ENCODE measurements at places on chromosomes 7 and 10.

DNA sequence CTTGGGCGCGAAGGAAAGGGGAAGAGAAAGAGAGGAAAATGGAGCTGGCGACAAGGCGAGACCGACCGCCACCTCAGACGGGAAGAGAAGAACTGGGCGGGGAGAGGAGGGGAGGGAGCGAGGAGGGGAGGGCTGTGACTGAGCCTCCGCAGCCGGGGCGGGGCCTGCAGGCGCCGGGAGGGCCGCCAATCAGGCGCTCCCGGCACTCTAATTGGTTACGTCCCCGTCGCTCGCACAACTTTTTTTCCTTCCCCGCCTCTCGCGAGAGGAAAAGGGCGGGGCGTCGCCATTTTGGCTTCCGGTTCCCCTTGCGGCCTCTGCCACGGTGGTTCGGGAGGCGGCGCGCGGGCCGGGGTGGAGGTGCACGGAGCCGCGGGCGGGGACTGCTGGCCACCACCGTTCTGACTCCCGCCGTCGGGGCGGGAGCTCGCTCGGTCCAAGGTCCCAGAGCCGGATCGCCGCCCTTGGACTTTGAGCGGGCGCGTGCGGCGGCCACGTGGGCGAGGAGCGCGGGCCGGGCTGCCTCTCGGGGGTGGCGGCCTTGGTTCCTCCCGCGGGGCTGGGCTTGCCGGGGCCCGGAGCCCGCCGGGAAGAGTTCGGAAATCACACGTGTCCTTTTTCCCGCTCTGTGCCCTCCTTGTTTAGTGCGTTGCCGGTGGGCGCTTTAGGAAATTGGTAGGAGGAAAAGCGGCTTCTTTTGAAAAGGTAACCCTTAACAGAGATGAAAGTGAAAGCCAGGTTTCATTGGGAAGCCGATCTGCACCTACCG lies at the start of gene GDI2:
Gene GDI2 (minus strand): TSS at position 94 of the 769 bp plus-strand sequence. CDS start 176 bp downstream, outside the sequence.
- peak; percentile 94 for DNase-seq

DNA sequence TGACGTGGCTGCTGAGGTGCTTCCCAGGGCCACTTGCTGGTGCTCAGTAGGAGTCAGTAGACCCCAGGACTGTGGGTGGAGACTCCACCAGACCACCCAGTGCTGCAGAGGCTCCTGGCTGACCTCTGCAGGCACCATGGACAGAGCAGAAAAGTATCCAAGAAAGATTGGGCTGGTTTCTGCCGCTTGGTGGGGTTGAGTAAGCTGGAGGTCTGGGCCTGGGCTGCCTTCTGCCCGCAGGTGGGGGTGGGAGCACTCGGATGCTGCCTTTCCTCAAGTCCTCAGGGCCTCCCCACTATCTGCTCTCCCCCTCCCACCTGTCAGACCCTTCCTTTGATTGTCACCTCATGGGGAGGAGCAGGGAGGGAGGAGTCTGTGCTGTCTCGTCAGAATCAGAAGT lies 91.6 kb downstream of the WDR37 start:
- no peak for DNase-seq

GRCh38 chr10:95260909-95261552 lies 29.8 kb downstream of the PDLIM1 start:
- DNase-seq = no peak

DNA sequence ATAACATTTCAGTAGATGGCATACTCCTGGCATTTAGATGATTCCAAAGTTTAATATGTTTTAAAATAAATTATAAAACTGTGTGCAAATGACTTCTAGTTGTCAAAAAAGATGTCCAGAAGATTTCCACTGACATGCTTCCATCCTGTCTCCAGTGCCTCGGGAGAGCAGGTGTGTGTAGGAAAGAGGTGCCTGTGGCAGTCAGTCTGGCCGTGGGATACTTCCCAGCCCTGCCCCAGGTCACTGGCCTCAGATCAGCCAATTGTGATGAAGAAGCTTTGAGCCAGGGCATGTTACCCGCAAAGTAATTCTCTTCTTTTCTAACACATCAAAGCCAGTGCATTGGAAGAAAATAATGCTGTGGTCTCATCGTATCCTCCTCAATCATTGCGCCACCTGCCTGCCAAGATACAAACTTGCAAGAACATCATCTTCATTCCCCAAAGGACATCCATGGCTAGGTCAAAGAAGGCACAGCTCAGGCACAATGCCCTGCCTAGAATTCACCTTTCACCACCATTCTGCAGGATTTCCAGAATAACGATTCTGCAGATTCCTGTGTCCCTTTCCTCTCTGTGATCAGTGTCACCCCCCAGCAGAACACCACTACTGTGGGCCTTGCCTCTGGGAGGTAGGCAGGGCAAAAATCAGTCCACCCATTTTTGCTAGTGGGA lies 6.3 kb upstream of the KCNMA1 start:
- no peak for DNase-seq

GRCh38 chr10:43958071-43958432 lies 309.4 kb upstream of the ZNF32 start:
- no peak for DNase-seq

- DNase-seq = no peak
Observed at GRCh38 chr7:133980804-133981203, 146.3 kb upstream of the LRGUK start.

GRCh38 chr10:105702211-105702610 lies 1061.1 kb downstream of the SORCS3 start:
- no peak for DNase-seq

DNA sequence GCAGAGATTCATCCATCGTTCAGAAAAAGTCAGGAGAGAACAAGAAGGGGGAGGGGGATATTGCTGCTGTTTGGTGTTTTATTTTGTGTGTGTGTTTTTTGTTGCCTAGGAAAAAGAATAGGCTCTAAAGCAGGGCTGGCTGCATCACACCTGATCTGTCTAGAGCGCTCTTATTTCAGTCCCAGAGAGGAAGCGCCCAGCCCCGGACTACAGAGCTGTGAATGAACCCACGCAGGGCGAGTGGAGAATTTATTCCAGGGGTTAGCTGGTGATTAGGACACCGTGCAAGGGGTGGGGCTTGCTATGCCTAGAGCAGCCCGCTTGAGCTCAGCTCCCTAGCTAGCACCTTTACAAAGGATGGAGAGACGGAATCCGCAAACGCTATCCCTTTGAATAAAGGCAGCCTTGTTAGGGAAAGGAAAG lies 621 bp upstream of the FAM13C start:
- no peak for DNase-seq

DNA sequence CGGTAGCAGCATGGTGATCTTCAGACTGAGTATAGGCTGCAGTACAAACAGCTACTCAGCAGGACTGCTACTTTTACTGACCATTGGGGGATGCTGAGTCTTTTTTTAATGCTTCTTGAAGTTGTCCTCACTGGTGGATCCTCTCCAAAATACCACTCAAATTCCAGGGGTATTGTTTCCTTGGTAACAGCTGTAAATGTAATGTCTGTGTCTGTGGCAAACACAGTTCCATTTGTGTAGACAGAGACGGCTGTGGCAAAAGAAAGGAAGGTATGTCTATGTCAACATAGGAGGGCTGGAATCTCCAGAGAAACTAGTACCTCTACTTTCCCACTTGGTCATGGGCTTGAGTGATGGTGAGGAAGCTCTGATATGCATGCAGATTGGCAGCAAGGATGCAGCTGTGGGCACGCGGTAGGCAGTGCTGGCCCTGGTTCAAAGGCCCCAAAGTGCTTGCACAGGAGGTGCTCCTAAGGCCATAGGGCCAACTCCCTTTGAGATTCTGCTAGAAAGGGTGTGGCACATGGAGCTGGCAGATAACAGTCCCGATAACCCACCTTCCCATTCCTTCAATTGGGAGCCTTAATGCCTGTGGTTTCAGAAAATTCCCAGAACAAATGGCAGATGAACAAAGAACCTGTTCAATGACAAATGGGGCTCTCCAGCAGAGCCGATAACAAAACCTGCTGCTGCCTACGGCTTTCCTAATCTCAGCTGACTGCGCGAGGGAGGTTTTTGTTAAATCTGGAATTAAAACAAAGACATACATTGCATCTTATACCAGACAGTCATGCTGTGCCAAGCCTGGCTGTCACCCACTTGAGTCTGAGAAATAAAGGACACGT lies 43.0 kb downstream of the PKD1L1 start:
- no peak for DNase-seq

- no peak for DNase-seq
Observed at GRCh38 chr10:48714088-48714487, 29.4 kb downstream of the WDFY4 start.

DNA sequence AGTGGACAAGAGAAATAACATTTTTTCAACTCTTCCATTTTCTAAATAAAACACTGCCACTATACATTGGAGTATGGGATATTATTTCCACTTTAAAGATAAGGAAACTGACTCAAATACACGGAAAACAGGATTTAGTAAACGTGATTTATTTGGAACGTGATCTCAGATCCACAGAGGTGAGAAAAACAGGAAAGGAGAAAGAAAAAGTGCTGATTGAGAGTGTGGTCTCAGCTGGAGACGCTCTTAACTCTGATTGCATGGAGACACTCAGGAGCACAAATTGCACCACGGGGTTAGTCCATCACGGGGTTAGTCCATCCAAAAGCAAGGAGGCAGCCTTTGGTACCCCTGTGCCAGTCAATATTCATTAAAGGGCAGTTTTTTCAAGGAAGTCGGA lies 142.5 kb downstream of the GNAT3 start:
- DNase-seq = no peak

DNA sequence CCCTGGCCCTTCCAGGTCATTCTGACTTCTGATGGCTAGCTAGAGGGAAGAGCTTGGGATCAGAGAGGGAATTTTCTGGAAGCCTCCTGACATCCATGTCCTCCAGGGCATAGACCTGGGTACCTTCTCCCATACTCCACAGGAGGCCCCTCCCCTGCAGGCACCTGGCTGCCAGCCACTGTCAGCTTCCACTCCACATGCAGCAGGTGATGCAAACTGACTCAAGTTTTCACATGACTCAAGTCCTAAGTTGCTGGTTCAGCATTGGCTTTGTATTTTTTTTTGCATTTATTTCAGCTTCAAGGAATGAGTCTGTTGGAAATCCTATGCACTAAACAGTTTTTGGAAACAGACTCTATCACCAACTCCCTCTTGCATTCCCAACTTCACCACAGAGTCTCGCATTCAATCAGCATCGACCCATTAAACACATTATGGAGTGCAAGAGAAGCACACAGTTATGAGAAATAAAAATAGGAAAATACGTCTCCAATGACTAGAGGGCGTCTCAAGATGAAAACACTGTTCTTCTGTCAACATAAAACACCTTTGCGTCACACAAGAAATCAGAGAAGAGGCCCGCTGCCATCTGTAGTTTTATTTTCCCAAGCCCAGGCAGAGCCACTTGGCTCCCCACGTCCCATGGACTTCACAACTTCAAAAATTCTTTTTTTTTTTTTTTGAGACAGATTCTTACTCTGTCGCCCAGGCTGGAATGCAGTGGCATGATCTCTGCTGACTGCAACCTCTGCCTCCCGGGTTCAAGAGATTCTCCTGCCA lies 362.6 kb upstream of the MGMT start:
- no peak for DNase-seq

Measured in stimulated activated CD4-positive, alpha-beta T cell treated with anti-CD3 and anti-CD28 coated beads, Interleukin-2, amount 100 ng/mL, for 48 hours (primary cell).